Kidney tubule cell (primary cell): ENCODE measurements at places on chromosomes 6 and 20.

- no peak for DNase-seq
Observed at GRCh38 chr6:12001004-12001705, 11.0 kb upstream of the HIVEP1 start.

DNA sequence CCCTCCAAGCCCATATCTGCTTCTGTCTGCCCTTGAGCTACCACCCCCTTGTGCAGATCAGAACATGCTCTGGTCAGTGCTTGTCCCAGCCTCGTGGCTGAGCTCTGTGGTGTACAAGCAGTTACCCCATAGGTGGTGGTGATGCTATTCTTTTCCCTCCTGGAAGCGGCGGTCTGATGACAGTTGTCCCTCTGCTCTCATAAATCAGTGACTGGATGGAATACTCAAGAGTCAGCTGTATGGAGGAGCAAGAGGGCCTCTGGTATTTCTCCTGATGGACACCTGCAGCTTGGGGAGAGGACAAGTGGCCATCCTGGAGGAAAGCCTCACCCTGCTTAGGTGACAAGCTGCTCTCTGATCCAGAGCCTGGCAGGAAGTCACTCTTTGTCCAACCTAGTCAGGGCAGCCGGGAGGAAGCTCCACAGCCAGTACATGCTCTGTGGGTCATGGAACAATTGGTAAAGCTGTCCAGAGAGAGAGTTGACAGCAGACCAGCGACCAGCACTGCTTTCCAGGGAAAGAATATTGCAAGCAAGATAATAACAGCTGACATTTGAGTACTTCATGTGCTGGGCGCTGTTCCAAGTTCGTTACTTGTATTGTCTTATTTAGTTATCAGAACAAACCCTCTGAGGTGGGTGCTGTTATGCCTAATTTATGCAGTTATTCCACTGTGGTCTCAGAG, 47.1 kb downstream of the SCAND1 start:
- DNase-seq = no peak

GRCh38 chr6:31193206-31193605, 22.7 kb upstream of the POU5F1 start:
- DNase-seq = no peak

DNA sequence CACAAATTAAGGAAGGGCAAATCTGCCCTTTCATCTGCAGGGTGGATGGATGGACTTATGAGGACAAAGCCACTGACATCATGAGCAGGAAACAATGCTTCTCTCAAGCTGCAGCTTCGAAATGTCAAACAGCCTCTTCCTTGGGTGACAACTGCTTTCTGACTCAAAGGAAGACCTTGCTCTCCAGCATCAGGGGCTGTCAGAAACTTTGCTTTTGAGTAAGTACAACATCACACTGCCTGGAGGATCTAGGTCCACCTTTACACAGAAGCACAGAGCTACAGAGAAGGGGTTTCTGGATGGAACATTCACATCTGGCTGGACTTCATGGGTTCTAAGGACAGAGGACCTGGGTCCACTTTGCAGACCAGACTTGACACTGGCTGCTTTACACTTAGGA, 5.9 kb downstream of the CST1 start:
- no peak for DNase-seq

- DNase-seq = no peak
Observed at GRCh38 chr20:34628026-34628425, 48.9 kb downstream of the PIGU start.

DNA sequence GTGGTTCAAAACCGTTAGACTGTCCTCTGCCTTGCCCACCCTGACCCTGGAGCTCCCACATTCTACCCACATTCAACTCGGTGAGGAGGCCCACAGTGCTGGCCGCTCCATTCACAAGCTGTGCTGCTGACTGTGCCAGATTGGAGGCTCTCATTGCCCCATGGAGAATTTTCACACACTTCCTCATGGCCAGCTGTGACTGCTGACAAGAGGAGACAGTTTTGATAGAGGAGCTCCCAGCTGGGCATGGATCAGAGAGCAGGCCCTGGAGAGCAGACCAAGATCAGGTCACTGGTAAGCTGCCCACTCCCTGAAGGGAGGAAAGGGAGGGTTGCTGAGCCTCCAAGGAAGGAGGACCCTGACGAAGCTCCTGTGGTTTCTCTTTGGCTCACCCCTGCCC, 246.1 kb upstream of the RIN2 start:
- no peak for DNase-seq

- DNase-seq = peak; percentile 37
Observed at GRCh38 chr6:33314943-33315792, 1.3 kb upstream of the TAPBP start.

GRCh38 chr6:335572-335971, 43.3 kb downstream of the DUSP22 start:
- no peak for DNase-seq

DNA sequence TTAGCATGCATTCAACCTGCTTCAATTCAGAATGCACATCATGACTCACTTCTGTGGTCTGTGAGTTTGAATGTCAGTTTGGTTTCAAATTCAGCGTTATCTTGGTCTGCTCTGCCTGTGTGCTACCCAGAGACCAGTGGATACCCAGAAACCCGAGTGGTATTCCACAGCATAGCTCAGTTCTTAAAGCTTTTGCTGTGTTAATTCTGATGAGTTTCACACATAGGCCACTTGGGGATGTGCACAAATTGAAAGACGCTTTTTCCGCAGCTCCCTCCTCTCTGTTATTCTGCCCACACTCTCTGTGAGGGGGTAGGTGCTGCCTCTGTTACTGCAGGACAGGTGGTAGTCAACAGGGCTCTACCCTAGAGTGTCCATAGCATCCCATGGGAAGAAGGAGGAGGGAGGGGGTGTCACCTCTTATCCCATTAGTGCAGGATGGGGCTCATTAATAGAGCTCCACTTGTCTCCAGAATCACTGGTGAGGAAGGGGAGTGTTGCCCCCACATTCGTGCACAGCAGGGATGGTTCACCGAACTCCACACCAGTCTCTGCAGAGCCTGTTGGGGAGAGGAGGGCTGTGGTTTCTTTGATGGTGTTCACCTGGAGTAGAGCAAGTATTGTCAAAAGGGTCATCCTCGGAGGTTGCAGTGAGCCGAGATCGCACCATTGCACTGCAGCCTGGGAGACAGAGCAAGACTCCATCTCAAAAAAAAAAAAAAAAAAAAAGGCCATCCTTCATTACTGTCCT, 29.2 kb upstream of the SDCBP2 start:
- no peak for DNase-seq

DNA sequence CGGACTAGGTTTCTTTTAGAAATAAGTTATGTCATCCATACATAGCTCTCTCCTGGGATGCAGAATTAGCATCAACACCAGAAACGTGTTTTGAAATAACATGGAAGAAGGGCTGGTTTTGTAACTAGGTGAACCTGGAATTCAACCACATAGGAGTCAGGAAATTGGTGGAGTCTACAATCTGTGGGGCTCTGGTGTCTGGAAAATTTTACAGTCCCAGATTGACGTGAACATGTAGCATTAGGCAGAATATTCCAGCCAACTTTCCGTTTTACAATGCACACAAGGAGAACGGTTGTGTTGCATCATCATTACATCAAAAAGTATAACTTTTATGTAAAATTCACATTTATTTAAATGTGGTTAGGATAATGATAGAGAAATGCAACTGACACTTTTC, 1.9 kb downstream of the KCNQ5 start:
- DNase-seq = no peak

DNA sequence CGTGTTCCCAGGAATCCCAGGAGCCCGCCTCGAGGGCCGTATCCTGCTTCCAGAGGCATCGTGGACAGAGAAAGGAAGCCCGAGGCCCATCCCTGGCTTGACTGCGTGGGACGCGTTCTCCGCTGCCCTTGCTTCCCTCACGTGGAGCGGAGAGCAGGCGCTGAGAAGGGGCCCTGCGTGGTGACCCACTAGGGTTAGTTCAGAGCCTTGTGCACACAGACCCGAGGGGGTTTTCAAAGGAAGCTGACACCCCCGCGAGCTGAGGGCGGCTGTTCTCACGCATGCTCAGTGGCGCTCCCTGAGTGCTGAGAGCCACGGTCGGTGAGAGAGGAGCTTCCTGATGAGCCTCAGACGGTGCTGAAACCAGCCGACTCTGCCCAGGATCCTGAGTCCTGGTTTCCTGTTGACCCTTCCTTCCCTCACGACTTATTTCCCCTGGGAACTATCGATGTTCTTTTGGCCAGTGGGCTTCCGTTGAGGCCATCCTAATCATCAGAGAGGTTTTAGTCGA, 28.9 kb upstream of the CCR6 start:
- no peak for DNase-seq

DNA sequence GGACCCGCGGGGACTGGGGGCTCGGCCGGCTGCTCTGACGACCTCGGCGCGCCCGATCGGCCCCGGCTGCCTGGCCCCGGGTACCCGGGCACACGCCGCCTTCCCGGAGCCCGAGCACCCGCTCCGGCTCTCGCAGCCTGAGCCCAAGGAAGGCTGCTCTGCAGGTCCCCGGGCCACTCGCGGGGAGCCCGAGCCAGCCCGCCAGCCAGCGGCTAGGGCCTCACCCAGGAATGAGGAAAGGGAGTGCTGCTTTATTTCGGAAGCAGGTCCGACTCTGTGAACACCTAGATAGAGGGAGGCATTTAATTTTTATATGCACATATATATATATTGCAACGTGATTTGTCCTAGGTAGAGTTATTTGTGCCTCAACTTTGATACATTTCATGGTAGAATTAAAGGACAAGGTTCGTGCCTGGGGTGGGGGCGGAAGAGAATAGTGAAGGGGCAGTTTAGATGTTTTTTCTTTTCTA, 15.5 kb downstream of the FOXA2 start:
- DNase-seq = no peak

DNA sequence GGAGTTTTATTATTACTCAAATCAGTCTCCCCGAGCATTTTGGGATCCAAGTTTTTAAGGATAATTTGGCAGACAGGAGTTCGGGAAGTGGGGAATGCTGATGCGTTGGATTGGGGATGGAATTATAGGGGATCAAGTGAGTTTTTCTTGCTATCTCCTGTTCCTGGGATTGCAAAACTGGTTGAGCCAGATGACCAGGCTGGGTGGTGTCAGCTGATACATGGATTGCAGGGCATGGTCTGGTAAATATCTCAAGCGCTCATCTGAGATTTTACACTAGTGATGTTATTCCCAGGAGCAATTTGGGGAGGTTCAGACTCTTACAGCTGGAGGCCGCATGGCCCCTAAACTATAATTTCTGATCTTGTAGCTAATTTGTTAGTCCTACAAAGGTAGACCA, 54.7 kb downstream of the ENPP1 start:
- no peak for DNase-seq

DNA sequence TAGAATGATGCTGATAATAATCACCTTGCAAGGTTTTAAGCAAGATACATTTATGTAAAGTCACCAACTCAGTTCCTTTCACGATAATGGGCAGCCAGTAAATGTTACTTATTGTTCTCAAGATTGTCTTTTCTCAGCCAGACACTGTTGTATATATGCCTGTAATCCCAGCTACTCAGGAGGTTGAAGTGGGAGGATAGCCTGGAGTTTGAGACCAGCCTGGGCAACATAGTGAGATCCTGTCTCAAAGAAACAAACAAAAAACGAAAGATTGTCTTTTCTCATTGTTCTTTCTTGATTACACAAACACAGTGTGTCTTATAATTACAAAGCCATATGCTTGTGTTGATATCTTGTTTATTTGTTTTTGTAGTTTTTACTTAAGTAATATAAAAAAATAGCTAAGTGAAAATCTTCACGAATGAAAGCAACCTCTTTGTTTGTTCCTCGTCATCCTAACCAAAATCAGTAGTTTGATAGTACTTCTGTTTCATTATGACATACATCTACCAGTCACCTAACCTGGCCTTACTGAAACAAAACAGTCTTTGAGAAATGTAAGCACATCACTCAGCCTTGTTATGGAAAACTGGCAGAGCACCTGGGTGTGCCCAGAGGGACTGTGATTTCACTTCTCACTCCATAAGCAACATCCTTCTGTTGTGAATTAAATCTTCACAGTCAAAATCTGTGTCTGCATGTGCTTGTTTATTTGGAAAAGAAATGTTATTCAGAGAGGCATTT, 436.2 kb upstream of the SOX4 start:
- DNase-seq = no peak
